ENCODE measurements at places on chromosomes 2 and 18. TPM values are rescaled to one million over a fixed set of nuclear protein-coding genes. Genes with fewer than 3 reads are reported as not detected.

DNA sequence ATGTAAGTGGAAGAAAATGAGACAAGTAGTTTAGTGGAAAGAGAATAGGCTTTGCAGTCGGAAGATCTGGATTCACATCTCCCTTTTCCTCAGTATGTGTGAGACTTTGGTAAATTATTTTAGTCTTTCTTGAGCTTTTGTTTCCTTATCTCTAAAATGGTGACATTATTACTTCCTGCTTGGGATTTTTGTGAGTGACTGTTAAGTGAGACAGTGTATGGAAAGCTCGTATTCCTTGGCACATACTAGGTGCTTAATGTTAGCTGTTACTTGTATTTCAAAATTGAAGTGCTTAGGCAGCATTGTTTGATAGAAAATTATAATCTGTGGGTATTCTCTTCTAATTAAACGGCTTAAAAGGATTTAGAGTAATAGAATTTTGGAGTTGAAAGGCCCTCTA is 2.0 kb downstream of the ZNF638 start:
- no peak for DNase-seq

GRCh38 chr18:44592639-44593038 is 88.0 kb upstream of the SETBP1 start:
- no peak for DNase-seq

Gene SPAG16
- 7.2 TPM for total RNA-seq

DNA sequence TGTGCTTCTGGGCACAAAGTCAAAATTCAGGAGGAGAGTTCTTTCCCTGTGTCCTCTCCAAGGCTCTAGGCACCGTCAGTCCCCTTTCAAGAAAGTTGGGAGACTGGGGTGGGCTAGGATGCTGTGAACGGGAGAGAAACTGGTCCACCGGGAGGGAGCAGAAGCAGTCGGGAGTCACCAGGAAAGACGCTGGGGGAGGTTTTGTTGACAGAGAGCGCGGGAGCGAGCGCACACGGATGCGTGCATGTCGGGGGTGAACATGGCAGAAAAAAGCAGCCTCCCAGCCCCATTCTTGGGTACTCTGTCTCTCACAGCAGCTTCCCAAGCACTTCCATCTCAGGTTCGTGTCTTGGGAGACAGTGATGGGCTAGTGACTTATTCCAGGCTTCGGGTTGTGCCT is 97.1 kb upstream of the PXDN start:
- no peak for DNase-seq

DNA sequence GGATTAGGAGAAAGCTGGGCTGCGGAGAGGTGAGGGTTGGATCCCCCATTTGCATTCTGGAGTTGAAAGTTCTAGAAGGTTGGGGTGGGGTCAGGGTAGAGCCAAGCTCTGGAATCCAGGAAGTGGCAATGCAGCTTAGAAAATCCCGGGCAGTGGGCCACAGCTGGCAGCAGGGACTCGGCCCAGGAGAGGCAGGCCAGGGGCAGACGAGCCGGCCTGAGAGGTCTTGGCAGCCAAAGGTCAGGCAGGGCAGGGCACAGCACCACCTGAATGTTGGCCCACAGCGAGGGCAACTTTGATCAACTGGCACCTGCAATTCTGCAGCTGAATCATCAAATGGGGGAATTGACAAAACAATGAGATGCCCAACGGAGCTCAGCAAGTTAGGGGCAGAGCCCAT is 139.2 kb downstream of the INHBB start:
- no peak for DNase-seq

Gene DSC3
- total RNA-seq = not detected

DNA sequence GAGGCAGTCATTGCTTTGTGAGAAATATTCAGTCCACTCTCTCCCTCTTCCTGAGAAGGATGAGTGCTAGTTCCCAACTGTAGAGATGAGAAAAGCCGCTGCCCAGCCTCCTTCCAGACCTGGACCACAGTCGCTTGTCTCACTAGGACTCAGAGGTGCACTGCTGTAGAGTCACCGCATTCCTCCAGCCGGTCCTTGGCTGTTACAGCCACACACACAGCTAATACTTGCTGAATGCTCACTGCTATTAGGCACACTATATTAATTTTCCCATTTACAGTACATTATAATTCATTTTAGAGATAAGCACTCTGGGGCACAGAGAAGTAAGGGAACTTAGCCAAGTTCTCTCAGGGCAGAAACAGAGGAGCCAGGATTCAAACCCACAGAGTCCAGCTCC is 10.0 kb upstream of the FABP1 start:
- no peak for DNase-seq

DNA sequence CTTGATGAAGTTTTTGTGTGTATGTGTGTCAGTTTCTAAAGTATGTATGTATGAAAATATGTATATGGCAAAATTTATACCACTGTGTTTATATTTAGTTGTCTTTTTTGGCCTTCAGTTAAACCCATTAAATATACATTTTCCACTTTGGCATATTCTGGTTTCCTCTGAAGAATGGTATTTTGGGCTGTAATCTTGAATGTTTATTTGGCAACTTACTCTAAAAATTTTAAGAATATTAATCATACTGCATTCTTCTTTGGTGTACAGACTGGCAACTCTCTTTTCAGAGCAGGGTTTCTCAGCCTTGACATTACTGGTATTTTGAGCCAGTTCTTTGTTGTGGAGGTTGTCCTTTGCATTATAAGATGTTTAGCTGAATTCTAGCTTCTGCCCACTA is 27.9 kb upstream of the CCBE1 start:
- no peak for DNase-seq

GRCh38 chr18:44852818-44853217 is 172.1 kb downstream of the SETBP1 start:
- no peak for DNase-seq

DNA sequence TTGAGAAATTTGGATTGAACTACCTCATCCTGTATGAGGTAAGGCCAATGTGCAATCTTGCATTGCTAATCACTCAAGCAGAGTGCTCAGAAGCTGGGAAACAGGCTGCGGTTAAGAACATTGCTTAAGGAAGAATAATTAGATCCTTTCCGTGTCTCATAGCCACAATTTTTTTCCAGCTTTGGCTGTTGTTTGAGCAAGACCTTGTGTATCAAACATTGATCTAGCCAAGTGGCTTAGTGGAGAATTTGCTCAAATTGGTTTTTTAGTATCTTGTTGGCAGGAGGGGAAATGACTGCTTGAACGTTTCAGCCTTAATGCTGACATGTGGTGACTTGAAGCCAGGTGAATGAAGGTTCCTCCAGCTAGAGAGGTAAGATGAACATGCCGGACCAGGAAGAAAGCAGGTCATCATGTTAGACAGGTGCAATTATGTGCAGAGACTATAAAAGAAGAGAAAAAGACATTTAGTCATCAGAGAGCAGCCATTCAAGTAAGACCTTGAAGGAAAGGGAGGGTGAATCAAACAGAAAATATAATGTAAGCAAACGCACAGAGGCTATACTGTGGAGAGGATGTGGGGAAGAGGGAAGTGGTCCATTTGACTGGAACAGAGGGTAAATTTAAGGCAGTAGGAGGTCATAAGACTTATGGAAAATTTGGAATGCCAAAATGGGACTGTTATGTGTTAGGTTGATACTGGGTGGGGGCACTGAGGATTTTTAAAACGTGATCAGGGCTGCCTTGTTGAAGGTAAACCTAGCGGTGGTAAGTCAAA is 98.9 kb upstream of the CYP1B1 start:
- no peak for DNase-seq

DNA sequence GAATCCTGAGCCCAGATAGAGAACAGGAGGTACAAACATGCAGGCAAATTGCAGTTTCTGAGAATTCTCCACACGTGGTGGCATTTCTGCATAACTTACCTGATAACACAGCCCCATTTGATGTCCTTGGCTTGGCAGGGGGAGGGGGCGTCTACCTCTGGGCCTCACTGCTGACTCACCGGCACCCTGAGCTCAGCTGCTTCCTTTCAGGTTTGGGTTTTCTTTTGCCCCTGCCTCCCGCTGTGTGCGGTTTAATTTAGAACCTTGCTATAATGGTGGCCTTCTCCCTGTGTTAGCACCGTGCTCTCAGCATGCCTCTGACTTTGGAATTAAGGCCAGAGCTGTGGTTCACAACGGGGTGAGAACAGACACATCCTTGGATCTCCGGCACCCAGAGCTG is 4.4 kb downstream of the CTIF start:
- DNase-seq = peak; percentile 69

Gene DTNA
- not detected for total RNA-seq

DNA sequence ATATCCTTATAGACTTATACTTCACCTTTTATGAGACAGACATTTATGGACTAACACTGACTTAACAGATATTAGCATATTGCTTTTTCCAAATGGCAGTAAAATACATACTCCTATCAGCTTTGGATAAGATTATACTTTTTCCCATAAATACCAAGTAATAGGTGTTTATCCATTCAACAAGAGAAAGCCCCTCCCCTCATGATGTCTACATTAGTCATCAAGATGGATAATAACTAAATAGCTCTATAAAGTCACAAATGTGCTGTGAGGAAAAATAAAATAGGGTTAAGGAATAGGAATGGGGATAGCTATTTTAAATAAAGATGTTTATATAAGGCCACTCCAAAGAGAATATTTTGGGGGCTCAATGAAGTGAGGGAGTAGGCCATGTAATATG is 39.4 kb downstream of the CSRNP3 start:
- DNase-seq = no peak

GRCh38 chr2:237057893-237058300 is 27.8 kb upstream of the COPS8 start:
- no peak for DNase-seq

DNA sequence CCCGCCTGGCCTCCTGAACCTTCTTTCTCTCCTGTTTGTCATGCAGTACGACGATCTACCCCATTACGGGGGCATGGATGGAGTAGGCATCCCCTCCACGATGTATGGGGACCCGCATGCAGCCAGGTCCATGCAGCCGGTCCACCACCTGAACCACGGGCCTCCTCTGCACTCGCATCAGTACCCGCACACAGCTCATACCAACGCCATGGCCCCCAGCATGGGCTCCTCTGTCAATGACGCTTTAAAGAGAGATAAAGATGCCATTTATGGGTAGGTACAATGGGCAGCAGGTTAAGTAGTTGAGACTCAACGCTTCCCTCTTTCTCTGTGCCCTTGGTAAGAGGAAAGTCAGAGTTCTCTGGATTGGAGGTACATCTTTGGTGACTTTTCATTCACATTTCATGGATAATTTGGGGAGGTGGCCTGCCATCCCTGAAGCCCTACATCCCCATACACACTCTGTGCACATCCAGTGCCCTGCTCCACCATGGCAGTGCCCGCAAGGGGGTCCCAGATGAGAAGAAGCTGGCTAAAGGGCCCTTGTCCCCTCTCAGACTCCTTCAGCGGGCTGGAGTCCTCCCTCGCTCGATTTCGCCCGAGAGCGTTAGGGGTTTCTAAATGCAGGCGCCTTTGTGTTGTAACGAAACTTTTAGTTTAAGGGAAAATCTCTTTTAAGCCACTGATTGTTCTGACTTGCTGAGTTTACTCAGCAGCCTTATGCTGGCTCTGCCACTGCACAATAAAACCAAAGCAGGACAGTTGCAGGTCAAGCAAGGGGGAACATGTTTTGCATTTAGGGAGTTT is 3.0 kb downstream of the MEIS1 start:
- no peak for DNase-seq

Gene CD226
- 121 TPM for total RNA-seq

GRCh38 chr2:160820691-160821090 is 327.1 kb upstream of the RBMS1 start:
- no peak for DNase-seq

GRCh38 chr2:181334158-181334826 is 122.9 kb upstream of the ITGA4 start:
- no peak for DNase-seq

GRCh38 chr2:22952656-22953225 is 432.2 kb upstream of the KLHL29 start:
- no peak for DNase-seq

Gene SERPINB11
- total RNA-seq = not detected

Gene TUBA4B
- total RNA-seq = not detected

- DNase-seq = no peak
These were observed 108.3 kb downstream of the CDH7 start for GRCh38 chr18:65859075-65859474.

Gene ACADL
- total RNA-seq = not detected

- DNase-seq = no peak
These were observed 240.7 kb downstream of the SRBD1 start for GRCh38 chr2:45370369-45370768.

GRCh38 chr2:194591192-194591591 is 1065.8 kb upstream of the SLC39A10 start:
- no peak for DNase-seq

Data from activated CD4-positive, alpha-beta T cell treated with anti-CD3 and anti-CD28 coated beads, Interleukin-2, amount 10 ng/mL, durations not matched to agents 24 days and 14 days (primary cell).